ENCODE measurements at places on chromosomes 4 and X.

- DNase-seq = no peak
These were observed 11.0 kb upstream of the CXCL2 start for GRCh38 chr4:74109870-74110605.

DNA sequence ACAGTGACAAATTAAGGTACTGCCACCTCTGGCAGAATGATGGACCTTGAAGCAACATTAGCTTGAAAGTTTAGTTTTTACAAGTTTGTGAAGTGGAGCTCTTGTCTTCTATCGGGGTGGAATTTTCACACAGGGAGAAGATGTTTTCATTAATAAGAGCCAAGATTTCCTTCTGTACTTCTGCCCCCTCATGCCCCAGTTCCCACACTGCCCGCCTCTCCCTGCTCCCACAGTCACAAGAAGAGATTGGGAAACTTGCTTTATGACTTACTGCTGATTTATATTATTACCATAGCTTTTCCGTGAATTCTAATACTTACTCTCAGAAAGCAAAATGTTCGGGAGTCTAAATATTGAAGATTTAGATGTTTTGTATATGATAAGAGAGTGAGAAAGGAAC, 539.8 kb upstream of the ARX start:
- DNase-seq = no peak

GRCh38 chr4:30825008-30825770, 105.0 kb downstream of the PCDH7 start:
- no peak for DNase-seq

GRCh38 chr4:154329939-154330338, 161.7 kb downstream of the DCHS2 start:
- DNase-seq = no peak

GRCh38 chrX:8879750-8880149, 78.6 kb upstream of the FAM9A start:
- DNase-seq = peak; percentile 12

GRCh38 chr4:62250100-62250499, 1050.0 kb downstream of the ADGRL3 start:
- no peak for DNase-seq

- DNase-seq = no peak
These were observed 916.0 kb downstream of the FSTL5 start for GRCh38 chr4:161247831-161248230.

DNA sequence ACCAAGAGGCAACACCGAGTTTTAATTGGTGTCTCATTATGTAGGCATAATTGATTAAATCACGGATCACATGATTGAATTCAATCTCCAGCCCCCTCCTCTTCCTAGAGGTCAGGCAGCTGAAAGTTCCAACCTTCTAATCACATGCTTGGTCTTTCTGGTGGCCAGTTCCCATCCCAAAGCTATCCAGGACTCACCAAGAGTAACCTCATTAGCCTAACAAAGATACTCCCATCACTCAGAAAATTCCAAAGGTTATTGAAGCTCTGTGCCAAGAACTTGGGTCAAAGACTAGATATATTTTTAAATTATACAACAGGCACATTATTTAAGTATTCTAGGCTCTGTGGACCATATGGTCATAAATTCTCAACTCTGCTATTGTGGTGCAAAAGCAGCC, 65.1 kb downstream of the SLC10A7 start:
- DNase-seq = no peak

DNA sequence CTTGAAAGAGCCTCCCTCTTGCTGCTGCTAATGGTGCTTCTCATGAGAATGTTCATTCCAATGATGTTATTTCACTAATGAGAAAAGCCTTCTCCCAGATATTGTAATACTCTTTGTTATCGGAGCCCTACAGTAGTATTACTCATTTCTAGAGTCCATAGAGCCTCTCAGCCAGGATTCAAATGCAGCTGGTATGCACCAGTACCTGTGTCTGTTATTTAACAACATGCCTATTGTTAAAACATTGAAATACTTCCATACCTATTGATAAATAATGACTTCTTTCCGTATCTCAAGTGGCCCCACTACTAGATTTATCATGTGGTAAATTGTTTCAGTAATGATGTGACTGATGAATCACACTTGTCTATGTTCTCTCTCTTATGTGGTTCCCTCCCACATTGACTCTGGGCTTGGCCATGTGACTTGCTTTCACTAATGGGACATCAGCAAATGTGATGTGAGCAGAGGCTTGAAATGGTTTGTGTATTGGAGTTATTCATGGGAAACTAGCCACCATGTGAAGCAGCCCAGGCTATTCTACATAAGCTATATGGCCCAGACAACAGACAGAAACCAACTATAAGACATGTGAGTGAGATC, 207.6 kb downstream of the THOC2 start:
- no peak for DNase-seq

GRCh38 chrX:48683411-48683982, at the start of gene WAS:
WAS (plus strand) TSS chrX:48683799; CDS start chrX:48683854, 55 bp downstream.
- DNase-seq = peak; percentile 15
